ENCODE measurements at places on chromosomes 5 and 9. TPM values are rescaled to one million over a fixed set of nuclear protein-coding genes. Genes with fewer than 3 reads are reported as not detected.

- no peaks in the 10 kb centered on the region for H3K4me1 ChIP-seq
- no peaks in the 10 kb centered on the region for H3K27me3 ChIP-seq
- DNase-seq: no peak
- H3K36me3 ChIP-seq: no peaks in the 10 kb centered on the region
Measured at GRCh38 chr5:65137631-65138030, 344.1 kb downstream of the ADAMTS6 start.

DNA sequence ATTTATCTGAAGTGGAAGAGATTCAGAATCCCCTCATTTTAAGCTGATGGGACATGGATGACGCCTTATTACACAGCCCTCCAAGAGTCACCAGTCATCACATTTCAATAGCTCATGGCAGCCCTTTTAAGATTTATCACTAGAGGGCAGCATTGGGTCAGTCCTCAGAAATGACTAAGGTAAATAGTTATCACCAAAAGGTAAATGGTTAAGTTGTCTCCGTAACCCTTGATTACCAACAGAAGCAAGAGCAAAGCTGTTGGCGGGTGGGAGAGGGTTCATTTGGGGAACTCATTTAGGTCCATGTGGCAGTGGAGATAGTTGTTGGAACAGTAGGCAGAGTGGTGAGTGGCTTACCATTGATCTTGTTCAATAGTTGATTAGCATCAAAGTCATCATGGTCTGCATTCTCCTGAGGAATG, 12.0 kb upstream of the C9 start:
- no peaks in the 10 kb centered on the region for H3K36me3 ChIP-seq
- H3K27me3 ChIP-seq: no peaks in the 10 kb centered on the region
- DNase-seq: peak; percentile 38
- no peak overlapping the region for H3K4me3 ChIP-seq

DNA sequence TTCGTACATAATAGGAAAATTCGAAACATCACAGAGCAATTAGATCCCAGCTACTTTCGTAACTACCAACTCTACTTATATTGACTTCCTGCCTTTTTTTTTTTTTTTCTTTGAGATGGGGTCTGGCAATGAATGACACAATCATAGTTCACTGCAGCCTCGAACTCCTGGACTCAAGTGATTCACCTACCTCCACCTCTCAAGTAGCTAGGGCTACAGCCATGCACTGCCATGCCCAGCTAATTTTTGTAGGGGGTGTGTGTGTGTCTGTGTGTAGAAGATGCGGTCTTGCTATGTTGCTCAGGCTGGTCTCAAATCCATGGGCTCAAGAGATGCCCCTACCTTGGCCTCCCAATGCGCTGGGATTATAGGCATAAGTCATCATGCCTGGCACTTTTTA, 5.8 kb upstream of the PAIP2 start:
- H3K36me3 ChIP-seq: no peaks in the 10 kb centered on the region
- no peak for DNase-seq
- H3K4me3 ChIP-seq: no peak overlapping the region
- peaks cover 4% of the 10 kb centered on the region for H3K4me1 ChIP-seq

DNA sequence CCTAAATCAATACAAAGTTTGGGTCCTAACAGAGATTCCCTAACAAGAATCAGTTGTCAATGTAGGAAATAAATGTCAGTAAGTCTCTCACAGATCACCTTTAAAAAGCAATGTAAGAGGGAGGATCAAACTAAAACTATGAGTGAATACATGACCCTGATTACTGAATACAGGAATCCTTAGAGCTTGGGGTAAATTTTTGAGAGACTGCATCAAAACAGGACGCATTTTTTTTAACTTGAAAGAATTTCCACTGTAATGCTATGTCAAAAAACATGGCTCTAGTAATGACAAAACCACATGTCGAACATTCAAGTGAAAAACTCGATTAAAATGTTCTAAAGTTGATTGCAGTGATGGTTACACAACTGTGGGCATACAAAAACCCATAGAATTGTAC, 21.9 kb downstream of the ZDHHC21 start:
- DNase-seq: no peak
- H3K36me3 ChIP-seq: no peaks in the 10 kb centered on the region
- no peak overlapping the region for H3K27ac ChIP-seq
- no peaks in the 10 kb centered on the region for H3K27me3 ChIP-seq
- H3K4me1 ChIP-seq: no peaks in the 10 kb centered on the region

- H3K4me1 ChIP-seq: no peaks in the 10 kb centered on the region
- no peak for DNase-seq
Measured at GRCh38 chr9:97633859-97634490, 354 bp downstream of the NCBP1 start.

The CDH18 gene
- total RNA-seq: not detected

- no peak overlapping the region for H3K4me3 ChIP-seq
- no peak overlapping the region for H3K27ac ChIP-seq
- H3K4me1 ChIP-seq: no peaks in the 10 kb centered on the region
- H3K27me3 ChIP-seq: no peaks in the 10 kb centered on the region
- DNase-seq: no peak
- no peaks in the 10 kb centered on the region for H3K36me3 ChIP-seq
Measured at GRCh38 chr9:15140051-15140450, 167.0 kb downstream of the TTC39B start.

DNA sequence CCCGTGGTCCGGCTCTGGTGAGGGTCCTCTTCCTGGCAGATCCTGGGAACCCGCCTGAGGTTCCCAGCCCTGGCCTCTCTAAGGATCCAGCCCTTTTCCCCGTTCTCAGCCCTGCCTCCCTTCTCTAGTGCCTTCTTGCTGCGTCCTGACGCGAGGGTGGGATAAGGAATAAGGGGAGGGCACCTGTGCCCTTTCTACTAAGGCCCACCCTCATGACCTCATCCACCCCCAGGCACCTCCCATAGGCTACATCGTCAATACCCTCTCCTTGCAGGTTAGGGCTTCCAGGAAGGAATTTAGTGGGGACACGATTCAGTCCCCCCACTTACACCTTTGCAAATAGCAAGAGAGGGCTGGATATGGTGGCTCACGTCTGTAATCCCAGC, 10.7 kb upstream of the DIPK1B start:
- peaks cover 13% of the 10 kb centered on the region for H3K27me3 ChIP-seq
- H3K4me1 ChIP-seq: no peaks in the 10 kb centered on the region
- H3K36me3 ChIP-seq: no peaks in the 10 kb centered on the region
- H3K4me3 ChIP-seq: no peak overlapping the region

- DNase-seq: peak; percentile 67
- H3K4me1 ChIP-seq: peaks cover 9% of the 10 kb centered on the region
- no peaks in the 10 kb centered on the region for H3K36me3 ChIP-seq
- no peak overlapping the region for H3K4me3 ChIP-seq
Measured at GRCh38 chr9:89593727-89594427, 10.9 kb upstream of the GADD45G start.

The INSL4 gene
- total RNA-seq: not detected

The DMXL1 gene
- 46.7 TPM for total RNA-seq

The QRFP gene
- not detected for total RNA-seq

Data from adrenal gland (tissue), 19 donors.